DMS 273 treated with DMSO at 0.1 percent for 48 hours (cell line): ENCODE measurements at places on chromosomes 4 and X.
A peak's percentile ranks its signal among the peaks of the same experiment; 100 is the strongest.

DNA sequence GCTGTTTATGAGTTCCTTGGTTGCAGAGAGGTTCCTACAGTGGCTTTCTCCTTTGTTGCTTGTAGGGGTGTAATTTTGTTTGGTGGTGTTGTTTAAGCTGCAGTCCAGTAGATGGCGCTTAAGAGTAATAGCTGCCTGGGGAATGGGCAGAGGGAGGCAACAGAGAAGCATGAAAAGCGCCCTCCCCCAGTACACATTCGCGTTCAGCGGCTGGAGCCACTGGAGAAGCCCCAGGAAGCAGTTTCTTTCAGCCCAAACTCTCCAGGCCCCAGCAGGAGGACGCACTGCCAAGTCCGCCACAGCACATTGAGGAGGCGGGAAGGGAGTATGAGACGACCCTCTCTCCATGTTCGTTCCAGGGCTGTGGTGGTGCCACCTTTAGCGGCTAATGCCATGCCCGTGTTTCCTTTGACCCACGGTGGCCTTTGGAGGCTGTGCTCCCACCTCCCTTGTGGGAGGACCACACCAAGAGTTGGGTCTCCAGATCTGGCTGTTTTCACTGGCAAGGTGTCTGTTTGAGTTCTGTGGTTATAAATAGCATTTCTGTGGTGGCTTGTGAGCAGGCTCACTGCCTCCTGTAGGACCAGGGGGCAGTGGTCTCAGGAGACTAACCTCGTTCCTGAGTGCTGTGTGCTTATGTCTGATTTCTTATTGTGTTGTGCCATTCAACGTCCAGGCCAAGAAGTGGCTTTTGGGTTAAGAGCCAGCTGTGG lies 252.3 kb downstream of the ARHGAP10 start:
- no peak for DNase-seq

DNA sequence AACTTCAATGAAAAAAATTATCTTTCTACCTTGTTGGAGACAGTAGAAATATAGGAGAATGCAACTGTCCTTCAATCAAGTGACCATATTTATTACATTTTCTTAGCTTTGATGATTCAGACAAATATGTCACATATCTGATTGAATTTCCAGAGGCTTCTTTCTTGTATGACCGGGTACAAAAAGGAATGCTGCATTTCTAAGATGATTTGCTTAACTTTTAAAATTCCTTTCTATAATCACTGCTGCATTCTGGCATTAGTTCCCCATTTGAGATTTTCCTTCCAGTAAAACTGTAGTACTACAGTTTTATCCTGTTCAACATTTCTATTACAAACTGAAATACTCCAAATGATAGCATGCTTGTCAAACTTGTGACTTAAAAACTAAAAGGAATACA lies 5.2 kb downstream of the MFSD8 start:
- DNase-seq, result no peak

- no peak for DNase-seq
These were observed 26.5 kb upstream of the FUNDC1 start for GRCh38 chrX:44569122-44569521.

GRCh38 chrX:138748480-138748879 lies 37.0 kb upstream of the FGF13 start:
- no peak for DNase-seq

- DNase-seq, result no peak
These were observed 77.8 kb downstream of the CLDN22 start for GRCh38 chr4:183242291-183242690.

DNA sequence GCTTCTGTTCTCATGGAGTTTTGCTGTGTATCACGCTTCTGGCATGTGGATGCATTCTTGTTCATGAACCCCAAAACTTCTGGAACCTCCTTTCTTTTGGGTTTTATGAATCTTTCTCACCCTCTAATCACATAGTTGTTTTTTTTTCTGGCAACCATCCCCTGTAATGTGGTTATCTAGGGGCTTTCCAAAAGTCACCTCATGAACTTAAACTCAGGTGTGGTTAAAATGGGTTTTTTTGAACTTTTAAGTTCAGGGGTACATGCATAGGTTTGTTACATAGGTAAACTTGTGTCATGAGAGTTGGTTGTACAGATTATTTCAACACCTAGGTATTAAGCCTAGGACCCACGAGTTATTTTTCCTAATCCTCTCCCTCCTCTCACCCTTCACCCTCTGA lies 1099.4 kb upstream of the SLIT2 start:
- DNase-seq, result no peak

- DNase-seq, result no peak
These were observed 22.7 kb downstream of the SCML1 start for GRCh38 chrX:17759990-17760389.

- DNase-seq, result no peak
These were observed 204.7 kb upstream of the S100G start for GRCh38 chrX:16445166-16445752.

DNA sequence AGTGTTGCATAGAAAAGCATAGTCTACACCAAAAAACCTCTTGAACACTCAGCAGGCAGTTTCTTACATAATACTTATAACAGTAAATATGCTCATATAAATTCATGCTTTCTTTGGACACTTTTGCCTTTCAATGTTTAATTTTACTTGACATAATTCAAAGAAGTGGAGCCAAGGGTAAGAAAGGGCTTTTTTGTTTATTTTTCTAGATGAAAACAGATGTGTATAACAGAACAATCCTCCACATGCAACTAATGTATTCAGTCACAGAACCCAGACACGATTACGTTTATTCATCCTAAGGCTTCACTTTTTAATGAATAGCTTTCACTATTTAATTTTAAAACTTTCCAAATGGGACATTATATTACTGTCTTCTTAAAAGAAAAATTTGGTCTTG lies 58.0 kb upstream of the PTPN13 start:
- no peak for DNase-seq

GRCh38 chrX:141405486-141405852 lies 163.2 kb upstream of the SPANXC start:
- no peak for DNase-seq

DNA sequence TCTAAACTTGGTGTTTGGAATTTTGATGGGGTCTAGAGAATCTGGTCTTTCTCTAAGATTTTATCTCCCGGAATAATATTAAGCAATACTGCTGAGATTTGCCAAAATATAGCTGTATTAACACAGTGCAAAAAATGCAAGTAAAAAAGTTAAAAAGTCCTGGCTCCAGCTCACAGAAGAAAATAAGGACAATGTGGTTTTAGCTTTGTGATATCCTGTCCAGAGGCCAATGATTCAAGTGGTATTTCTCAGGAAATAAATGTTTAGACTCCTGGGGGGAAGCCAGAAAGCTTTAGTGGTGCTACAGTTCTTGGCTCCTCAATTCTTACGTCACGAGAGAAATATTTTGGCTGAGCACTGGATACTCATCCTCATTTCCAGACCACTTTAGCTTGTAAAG lies 40.9 kb upstream of the IL13RA2 start:
- DNase-seq, result no peak

DNA sequence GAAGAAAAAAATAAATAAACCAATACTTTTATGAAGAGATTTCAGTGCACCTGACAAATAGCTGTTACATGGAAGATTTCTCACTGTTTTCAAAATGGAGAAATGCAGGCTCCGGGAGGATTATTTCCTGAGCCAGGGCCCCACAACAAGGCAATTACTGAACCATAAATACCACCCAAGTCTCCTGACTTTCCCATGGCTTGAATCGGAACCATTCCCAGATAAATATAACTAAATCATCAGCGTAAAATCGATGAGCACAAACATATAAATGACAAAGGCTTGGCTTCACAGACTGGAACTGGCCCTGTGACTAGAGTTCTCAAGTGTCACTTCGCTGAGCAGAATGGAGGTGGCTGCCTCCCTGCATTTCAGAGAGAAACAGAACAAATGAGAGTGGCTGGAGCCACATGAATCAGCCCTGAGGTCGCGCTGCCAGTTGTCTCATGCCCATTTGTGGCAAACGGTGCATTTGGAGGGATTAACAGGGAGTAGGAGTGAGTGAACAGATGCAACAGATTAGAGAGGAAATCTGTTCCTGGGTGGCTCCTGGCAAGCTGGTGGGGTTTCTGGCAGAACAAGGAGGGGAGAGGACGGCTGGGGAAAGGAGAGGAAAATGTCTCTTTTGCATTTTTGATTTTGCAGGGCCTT lies 57.3 kb upstream of the STIM2 start:
- peak; percentile 85 for DNase-seq

GRCh38 chrX:37875675-37876074 lies 28.3 kb upstream of the DYNLT3 start:
- no peak for DNase-seq

DNA sequence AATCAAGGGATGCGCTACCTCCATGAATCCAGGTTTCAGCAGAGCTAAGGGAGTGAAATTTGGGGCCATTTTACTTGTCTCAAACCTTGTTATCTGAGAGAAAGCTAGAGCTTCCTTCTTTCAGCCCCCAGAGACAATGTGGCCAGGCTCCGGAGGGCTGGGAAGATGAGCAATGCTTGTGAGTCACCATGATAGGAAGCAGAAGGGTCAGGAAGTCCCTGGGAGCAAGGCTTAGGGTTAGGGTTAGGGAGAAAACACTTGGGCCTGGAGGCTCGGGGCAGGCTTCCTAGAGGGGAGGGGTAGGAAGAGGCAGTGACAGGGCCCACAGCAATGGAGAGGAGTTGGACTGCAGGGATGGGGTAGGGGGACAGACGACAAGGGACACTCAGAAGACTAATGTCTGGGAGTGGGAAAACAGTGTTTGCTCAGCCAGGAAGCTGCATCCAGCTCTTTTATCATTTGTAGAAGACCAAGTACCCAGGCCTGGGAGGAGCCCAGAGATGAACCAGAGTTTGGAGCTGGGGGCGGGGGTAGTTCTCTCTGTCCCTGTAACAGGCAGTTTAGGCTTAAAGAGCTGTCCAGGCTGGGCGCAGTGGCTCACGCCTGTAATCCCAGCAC lies 16.4 kb upstream of the PORCN start:
- no peak for DNase-seq

GRCh38 chr4:6426571-6427438 lies 45.6 kb downstream of the PPP2R2C start:
- DNase-seq, result no peak

DNA sequence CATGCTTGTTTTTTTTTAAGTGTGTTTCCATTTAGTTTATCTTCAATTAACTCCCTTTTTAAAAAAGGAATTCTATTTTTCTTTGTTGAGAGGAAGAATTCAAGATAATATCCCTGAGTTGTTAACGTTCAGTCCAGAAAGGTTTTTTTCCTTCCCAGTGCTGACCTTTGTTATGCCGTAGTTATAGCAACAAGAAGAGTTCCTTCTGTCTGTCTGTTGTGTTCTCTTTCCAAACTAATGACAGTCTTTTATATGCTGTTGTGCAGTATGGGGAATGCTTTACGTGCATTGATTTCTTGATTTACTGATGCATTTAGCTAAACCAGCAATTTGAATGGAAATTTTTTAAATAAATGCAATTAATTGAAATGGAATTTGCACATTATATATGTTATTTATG lies 6.6 kb upstream of the CXXC4 start:
- DNase-seq, result no peak

- DNase-seq, result no peak
These were observed 700.5 kb upstream of the AGA start for GRCh38 chr4:178142724-178143123.

- no peak for DNase-seq
These were observed 23.5 kb downstream of the GAB3 start for GRCh38 chrX:154727418-154727817.

GRCh38 chr4:142331646-142332045 lies 514.5 kb downstream of the INPP4B start:
- DNase-seq, result no peak

- no peak for DNase-seq
These were observed 16.1 kb downstream of the PGAM4 start for GRCh38 chrX:77953302-77953701.

GRCh38 chr4:120316416-120316815 lies 249.8 kb upstream of the MAD2L1 start:
- no peak for DNase-seq
